ENCODE measurements at places on chromosomes 6 and 20. TPM values are rescaled to one million over a fixed set of nuclear protein-coding genes. Genes with fewer than 3 reads are reported as not detected.
A peak's percentile ranks its signal among the peaks of the same experiment; 100 is the strongest.

- DNase-seq, result no peak
These were observed 141.9 kb downstream of the GMPR start for GRCh38 chr6:16380220-16380809.

The ADGB gene
- not detected for total RNA-seq

The GCLC gene
- 35.4 TPM for total RNA-seq

DNA sequence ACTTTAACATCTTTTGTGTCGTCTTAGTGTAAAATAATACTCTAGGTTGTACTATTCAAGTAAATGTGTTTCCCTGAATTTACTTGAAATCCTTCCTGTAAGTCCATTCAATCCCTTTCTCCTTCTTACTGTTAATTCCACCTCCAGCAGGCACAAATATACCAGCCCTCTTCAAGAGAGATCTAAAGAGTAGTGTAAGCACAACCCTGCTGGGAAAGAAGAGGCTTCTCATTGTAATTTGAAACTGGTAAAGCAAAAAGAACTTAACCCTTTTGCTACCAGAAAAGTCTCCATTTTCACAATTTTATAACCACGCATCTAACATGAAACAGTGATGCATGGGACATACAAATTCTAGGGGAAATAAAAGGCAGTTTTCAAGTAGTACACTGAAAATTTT lies at the start of gene BMP5:
TSS of gene BMP5 (minus strand) at position 191 of the 400 bp plus-strand sequence. CDS start 725 bp downstream, outside the sequence.
- DNase-seq, result peak; percentile 53

The HCRTR2 gene
- not detected for total RNA-seq

- DNase-seq, result no peak
These were observed 731.0 kb downstream of the EPHA7 start for GRCh38 chr6:92688342-92688741.

DNA sequence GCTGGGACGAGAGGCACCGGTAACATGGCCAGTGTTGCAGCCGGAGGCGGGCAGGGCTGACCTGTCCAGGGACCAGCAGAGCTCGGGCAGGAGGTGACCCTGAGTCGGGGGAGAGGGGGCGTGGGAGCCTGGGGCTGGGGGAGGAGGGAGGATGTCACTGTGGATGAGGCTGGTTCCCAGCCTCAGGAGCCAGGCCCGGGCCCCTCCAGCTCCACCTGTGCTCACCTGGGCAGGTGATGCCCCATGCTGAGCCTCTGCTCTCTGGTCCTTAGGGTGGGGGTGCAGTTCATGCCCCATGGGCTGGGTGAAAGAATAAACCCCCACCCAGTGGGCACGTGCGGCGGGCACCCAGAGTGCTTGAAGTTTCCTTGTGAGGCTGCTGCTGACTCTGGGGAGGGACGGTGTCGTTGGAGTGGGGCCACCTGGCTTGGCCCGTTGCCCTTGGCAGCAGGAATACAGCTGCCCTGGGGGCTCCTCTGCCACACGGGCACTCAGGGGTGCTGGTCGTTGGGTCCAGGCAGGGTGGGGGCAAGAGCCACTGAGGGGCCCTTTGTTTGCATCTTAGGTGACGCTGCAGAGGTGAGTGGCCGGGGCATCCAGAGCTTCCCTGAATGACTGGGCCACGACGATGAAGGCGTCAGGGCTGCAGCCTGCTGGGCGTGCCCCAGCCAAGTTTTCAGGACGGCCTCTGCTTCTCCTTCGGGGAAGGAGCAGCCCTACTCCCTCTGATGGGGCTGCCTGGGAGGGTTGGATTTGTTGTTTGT lies 24.7 kb upstream of the BHLHE23 start:
- no peak for DNase-seq

The KCNK16 gene
- not detected for total RNA-seq

DNA sequence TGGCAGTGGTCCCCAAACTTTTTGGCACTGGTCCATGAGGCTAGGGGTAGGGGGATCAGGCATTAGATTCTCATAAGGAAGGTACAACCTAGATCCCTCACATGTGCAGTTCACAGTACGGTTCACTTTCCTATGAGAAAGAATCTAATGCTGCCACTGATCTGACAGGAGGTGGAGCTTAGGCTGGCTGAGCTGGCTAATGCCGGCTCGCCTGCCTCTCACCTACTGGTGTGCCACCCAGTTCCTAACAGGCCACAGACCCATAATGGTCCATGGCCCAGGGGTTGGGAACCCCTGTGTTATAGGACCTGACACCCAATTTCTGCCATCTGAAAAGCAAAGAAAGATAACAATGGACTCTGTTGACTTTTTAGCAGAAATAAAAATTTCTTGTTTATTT lies 199.6 kb downstream of the GMPR start:
- no peak for DNase-seq

The RARS2 gene
- total RNA-seq, result 33.6 TPM

GRCh38 chr6:139173172-139173571 lies 38.3 kb downstream of the HECA start:
- no peak for DNase-seq

DNA sequence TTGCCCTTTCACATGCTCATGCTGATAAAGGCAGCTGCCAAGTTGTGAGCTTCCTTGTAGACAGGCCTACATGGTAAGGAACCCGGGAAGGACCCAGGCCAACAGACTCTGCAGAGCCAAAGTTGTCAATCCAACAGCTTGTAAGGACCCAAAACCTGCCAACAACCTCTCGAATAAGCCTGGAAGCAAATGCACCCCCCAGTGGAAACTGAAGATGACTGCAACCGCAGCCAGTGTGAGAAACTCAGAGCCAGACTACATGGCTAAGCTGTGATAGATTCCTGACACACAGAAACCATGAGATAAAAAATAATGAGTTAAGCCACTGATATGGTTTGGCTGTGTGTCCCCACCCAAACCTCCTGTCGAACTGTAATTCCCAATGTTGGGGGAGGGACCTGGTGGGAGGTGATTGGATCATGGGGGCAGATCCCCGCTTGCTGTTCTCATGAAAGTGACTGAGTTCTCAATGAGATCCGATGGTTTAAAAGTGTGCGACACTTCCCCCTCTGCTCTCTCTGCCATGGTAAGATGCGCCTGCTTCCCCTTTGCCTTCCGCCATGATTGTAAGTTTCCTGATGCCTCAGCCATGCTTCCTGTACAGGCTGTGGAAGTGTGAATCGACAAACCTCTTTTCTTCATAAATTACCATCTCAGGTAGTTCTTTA lies 18.8 kb upstream of the CLPSL2 start:
- peak; percentile 12 for DNase-seq

DNA sequence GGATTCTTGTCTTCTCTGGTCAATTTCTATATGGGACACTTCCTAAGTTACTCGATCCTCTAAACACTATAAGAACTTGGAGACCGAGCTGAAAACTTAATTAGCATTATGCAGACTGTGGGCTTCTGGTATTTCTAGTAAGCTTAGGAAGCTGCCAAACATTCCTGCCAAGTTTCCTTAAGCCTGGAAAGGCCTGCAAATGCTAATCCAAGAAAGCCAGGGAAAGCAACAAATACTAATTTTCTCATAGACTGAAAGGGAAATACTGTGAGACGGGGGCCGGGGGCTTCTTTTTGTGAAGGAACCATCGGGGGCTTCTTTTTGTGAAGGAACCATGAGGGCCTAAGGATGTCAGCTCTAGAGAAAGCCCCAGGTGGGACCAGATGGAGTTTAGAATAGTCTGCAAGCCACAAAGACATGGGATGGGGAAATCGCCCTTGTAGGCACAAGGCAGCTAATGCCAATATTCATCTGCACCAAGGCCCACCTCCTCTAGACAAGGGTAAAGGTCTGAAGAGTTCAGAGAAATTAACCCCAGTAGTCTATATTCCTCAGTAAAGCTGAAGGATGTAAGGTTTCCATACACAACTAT lies 332.4 kb upstream of the PRDM1 start:
- DNase-seq, result peak; percentile 76

- peak; percentile 95 for DNase-seq
These were observed 164.8 kb downstream of the BACH2 start for GRCh38 chr6:90131614-90132423.

DNA sequence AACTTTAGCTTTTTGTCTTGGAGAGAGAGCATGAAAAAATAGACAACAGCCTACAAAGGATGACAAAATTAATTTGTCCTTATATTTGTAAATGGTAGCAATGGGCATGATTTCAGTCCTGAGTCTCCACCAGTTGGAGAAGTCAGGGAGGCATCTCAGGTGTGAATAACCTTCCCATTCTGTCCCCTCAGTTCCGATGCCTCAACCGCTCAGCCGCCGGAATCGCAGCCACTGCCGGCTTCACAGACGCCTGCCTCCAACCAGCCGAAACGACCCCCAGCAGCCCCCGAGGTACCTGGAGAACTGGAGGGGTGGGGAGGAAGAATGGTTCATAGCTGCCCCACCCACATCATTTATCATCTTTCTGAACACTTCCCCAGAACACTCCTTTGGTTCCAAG lies 3.6 kb downstream of the PRRC2A start:
- no peak for DNase-seq

GRCh38 chr20:32249030-32249738 lies 28.3 kb upstream of the KIF3B start:
- DNase-seq, result no peak

DNA sequence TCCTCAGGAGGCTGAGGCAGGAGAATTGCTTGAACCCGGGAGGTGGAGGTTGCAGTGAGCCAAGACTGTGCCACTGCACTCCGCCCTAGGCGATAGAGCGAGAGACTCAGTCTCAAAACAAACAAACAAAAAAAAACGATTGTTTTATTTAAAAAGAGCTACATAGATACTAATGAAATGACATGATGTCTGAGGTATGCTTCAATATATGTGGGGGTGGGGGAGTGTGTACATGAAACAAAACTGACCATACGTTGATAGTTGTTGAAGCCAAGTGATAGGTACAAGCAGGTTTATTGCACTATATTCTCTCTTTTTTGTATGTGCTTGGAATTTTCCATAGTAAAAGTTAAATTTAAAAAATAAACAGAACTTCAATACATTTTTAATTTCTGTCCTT lies 240.1 kb downstream of the TFAP2A start:
- no peak for DNase-seq

DNA sequence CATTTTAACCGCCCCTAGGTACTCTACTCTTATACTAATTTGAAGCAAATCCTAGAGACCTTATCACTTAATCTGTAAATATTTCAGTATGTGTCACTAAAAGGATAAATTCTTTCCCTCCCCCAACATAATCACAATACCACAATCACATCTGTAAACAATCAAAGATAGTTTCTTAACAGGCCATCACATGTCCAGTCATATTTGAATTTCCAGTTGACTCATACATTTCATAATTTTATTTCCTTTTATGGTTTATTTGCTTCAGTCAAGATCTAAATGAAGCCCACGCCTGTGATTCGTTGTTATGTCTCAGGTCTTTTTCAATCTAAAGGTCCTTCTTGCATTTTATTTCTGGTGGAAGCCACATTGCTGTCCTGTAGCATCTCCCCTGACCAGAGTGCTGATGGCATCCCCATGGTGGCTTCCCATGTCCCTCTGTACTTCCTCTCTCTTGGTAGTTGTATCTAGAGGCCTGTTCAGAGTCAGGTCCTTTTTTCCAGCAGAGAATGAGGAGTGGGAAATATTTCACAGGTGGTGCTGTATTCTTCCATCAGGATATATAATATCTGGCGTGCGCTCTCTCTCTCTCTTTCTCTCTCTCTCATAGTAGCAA lies 128.6 kb upstream of the SLC22A23 start:
- DNase-seq, result peak; percentile 91

The MYT1 gene
- not detected for total RNA-seq

The JAG1 gene
- 34.2 TPM for total RNA-seq

The C20orf144 gene
- total RNA-seq, result under 0.01 TPM

- no peak for DNase-seq
These were observed 21.0 kb downstream of the JPH2 start for GRCh38 chr20:44166008-44166407.
